SJCRH30 (cell line): ENCODE measurements at places on chromosomes 2 and 18.

GRCh38 chr2:99786636-99787390, 297.0 kb upstream of the REV1 start:
- DNase-seq, result no peak

GRCh38 chr2:95315801-95316411, 18.8 kb downstream of the KCNIP3 start:
- no peak for DNase-seq

DNA sequence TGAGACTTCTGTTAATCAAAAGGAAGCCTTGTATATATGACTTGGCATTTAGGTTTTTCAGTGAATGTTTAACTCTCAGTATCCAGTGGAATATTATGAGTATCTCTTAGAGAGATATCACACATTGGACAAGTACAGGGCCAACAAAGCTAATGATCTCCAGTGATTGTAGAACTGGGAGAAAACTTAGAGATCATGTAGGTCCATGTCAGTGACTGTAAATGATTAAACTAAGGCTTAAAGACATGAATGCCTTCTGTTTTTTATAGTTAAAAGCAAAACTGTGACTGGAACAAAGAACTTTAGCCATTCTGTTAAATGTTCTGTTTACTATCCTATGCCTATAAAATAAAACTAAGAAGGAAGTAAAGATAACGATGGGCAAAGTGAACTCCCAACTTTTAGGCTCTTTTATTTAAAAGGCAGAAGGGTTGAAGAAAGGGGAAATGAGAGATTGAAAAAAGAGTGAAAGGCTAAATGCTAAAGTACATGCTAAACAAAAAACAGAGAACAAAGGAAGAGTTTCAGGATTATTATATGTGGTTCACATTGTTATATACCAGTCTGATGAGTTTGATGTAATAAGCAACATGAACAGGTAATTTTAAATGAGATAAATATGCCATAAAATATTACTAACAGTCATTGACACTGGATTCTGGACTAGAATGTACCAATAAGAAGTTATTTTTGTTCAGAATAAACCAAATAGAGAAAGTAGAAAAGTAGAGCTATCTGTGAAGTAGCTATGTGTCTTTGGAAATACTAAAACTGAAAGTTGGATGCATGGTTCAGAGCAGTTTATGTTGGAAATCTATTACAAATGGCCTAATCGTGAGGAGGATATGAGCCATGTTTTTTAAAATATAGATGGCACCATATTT, 37.1 kb upstream of the TNFRSF11A start:
- DNase-seq, result no peak

DNA sequence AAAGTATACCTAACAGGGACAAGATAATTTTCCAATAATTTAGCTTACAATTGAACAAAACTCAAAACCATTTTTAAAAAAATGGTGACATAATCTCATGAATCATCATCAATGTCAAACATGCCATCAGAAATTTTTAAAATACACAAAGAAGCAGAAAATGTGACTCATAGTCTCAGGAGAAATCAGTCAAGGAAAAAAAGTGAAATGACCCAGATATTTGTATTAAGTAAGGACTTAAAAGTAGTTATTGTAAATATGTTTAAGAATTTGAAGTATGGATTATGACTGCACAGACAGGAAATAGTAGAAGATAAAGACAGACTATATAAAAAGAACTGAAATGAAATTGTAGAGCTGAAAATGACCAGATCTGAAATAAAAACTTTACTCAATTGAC, 473.9 kb upstream of the SYT4 start:
- DNase-seq, result no peak

DNA sequence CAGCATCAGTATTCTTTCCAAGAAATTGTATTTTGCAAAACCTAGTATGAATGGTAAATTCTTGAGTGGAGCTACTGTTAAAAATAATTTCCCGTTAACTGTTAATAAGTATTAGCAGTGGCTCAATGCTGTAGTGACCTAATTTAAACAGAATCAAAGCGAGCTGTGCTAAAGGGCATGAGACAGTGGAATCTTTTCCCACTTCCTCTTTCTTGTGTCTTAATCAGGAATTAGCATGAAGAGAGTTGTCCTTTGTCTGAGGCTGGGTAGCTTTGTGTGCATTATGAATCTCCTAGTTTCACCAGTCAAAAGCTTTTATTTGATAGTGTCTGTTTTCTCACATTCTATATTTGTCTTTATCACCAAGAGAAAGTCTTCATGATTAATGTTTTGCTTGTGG, 298.8 kb upstream of the GCFC2 start:
- DNase-seq, result no peak

DNA sequence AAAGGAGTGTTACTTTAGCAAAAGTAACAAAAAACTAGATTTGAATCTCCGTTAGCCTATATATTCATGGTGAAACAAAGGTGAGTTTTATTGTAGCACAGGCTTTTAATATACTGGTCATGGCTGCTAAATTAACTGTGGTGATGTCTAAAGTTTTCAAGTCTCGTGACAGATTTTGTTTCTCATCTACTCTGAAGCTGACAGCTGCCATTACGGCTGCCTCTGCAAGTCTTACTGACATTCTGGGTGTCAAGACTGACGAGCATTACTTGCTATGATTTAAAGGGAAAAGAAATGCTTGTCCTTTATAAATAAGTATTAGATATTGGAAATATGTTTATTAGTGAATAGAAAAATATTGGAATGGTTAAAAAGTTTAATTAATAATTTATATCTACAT, 207.7 kb downstream of the DSEL start:
- DNase-seq, result no peak

DNA sequence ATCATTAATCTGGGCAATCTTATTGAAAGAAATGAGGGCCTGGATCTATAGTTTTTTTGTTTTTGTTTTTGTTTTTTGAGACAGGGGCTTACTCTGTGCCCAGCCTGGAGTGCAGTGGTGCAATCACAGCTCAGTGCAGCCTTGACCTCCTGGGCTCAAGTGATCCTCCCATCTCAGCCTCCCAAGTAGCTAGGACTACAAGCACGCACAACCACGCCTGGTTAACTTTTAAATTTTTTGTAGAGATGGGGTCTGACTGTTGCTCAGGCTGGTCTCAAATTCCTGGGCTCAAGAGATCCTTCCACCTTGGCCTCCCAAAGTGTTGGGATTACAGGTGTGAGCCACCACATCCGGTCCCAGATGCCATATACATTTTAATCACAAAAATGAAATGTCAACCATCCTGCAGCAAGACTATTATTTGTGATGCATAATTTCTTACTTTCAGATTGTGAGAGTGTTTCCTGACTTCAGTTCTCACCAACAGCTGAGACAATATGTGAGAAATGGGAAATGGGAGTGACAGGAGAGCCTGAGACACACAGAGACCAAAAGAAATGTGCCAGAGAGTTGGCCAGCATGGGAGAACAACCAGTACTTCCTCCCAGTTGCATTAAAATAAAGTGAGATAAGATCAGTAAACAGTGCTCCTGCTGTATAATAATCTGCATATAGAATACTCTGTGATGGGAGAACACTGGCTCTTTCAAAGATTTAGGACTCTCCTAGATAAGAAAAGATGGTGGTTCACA, 87.6 kb downstream of the METTL8 start:
- DNase-seq, result no peak

DNA sequence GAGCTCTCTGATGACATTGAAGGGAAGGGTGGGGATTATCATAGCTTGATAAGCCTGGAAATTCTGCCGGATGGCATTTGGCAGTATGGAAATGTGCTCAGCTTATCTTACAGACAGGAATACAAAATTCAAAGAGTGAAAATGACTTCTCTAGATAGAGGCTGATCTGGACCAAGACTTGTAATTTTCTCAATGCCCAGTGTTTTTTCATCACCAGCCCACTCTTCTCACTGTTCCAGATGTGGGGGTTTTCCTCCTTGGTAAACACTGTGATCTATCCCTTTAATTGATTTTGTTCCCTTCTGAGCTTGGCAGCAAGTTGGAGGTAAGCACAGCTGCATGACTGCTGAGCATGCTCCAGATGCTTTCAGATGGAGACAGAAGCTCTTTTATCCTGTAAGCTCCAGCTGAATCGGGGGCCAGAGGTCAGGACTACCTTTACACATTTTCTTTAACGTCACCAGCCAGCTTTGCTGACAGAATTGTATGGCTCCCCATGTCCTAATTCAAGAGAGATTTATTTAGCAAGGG, 287.4 kb upstream of the TCF4 start:
- DNase-seq, result peak; percentile 6

- no peak for DNase-seq
Observed at GRCh38 chr2:73877071-73877802, 15.6 kb upstream of the ACTG2 start.

- DNase-seq, result no peak
Observed at GRCh38 chr18:58590254-58590653, 38.6 kb downstream of the ALPK2 start.

DNA sequence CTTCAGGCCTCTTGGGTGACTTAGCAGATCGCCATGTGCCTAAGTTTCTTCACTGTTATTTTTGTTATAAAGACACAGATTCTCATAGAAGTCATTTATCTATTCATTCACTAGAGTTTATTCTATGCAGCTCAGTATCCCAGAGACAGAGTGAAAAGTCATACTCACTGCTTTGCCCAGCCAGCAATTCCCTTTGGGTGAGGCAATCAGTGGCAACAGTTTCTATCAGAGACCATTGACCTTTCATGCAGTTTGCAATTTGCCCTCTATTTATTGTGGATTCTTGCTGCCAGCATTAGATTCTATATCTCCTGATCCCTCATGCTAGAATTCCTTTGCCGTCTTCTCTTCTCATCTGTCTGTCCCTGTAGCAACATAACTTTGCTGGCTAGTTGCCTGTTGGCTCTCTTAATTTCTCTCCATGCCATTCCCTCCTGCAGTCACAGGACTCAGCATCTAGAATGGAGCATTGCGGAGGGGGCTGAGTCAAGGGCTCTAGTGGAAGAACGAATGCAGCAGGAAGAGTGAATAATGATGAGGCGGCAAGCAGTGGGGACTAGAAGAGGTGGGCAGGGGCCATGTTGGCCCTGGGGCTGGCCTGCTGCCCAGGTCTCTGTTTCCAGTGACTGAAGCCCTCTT, 12.2 kb downstream of the SLC9A4 start:
- DNase-seq, result no peak

GRCh38 chr2:193980599-193980998, 1676.4 kb upstream of the SLC39A10 start:
- no peak for DNase-seq

DNA sequence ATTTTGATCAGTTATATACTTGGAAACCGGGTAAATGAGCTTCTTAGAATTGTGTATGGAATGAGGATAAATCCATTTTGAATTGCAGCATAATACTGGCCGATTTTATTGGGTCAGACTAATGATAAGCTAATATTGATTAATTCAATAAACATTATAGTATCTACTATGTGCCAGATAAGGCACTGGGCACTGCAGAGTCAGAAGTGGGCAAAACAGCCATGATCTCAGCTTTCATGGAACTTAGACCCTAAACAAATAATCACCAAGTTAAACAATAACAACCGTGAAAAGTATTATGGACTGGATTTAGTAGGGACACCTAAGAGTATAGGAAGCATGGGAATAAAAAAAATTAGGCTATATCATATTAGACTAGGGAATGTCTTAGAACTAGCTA, 297.0 kb upstream of the PKDCC start:
- DNase-seq, result no peak

GRCh38 chr18:73279498-73279897, 411.7 kb upstream of the NETO1 start:
- DNase-seq, result no peak

DNA sequence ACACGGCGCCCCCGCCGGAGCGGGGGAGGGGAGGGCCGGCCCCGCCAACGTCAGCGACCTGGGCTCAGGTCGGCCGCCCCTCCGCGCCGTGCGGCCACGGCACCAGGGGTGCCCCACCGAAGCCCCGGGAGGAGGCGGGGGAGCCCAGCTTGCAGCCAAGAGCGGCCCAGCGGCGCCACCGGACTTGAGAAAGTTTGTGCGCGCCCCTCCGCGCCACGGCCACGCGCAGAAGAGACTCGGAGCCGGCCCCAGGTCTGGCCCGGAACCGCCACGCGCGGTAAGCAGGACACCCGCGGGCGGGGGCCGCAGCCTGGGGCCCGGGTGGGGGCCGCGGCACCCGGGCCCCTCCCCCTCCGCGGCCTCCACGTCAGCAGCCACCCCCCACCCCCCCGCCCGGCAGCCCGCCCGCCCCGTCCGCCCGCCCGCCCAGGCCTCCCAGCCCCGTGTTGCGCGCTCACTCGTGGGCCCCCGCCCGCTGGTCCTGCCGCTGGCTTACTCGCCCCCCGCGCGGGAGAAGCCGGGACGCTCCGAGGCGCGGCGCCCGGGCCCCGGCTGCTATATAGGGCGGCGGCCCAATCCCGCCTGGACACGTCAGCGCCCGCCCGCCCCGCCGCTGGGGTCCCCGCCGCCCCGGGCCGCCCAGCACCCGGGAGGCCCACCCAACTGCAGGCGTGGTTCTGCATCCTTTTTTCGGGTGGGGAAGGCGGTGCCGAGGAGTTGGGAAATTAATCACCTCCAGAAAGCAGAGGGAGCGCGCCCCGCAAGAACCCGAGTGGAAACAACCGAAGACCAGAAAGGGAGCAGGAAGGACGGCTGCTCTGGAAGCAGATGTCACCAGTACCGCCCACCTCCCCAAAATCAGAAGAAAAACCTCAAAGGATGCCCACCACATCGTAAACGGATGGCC, 42.9 kb downstream of the HDLBP start:
- DNase-seq, result peak; percentile 77

- no peak for DNase-seq
Observed at GRCh38 chr2:39488450-39488849, 51.4 kb upstream of the MAP4K3 start.

GRCh38 chr2:138079976-138080375, 115.7 kb downstream of the HNMT start:
- DNase-seq, result no peak

- DNase-seq, result no peak
Observed at GRCh38 chr2:23694058-23695045, 232.6 kb downstream of the ATAD2B start.

- no peak for DNase-seq
Observed at GRCh38 chr2:1937480-1937879, 193.2 kb upstream of the PXDN start.

DNA sequence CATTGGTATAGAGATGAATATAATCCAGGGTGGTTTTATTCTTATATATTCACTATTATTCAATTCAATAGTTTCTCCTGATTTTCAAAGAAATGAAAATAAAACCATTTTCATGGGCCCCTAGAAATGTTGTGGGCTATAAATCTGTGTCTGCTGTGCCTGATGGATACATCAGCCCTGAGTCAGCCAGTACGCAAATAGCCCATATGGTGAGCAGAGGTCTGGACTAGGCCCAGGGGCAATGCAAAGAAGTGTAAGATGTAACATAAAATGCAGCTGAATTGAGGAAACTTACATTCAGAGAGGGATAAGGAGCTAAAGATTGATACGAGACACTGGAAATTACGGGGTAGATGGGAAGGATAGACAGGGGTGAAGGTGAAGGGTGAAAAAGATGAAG, 122.5 kb downstream of the MAIP1 start:
- DNase-seq, result no peak

GRCh38 chr2:166725927-166726924, 162.1 kb upstream of the XIRP2 start:
- no peak for DNase-seq

DNA sequence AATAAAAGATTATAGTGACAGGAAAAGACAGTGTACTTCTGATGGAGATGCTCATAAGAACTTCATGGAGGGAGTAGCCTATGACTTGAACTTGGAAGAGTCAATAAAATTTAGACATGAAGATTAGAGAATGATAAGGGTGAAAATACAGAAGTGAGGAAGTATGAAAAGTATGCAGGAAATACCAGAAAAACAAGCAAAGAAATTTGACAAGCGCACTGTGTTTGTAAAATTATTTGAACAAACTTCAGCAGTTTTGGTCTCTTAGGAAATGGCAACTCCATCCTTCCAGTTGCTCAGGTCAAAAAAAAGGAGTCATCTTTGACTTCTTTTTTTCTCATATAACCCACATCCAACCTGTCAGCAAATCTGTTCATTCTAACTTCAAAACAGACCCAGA, 864.0 kb upstream of the ZEB2 start:
- DNase-seq, result no peak
